ENCODE measurements at places on chromosomes 1 and 21. TPM values are rescaled to one million over a fixed set of nuclear protein-coding genes. Genes with fewer than 3 reads are reported as not detected.

GJA4 gene
- not detected for total RNA-seq

CYP4A11 gene
- total RNA-seq, result not detected

- no peak for DNase-seq
Measured at GRCh38 chr21:35547946-35548774, 499.1 kb upstream of the RUNX1 start.

DNA sequence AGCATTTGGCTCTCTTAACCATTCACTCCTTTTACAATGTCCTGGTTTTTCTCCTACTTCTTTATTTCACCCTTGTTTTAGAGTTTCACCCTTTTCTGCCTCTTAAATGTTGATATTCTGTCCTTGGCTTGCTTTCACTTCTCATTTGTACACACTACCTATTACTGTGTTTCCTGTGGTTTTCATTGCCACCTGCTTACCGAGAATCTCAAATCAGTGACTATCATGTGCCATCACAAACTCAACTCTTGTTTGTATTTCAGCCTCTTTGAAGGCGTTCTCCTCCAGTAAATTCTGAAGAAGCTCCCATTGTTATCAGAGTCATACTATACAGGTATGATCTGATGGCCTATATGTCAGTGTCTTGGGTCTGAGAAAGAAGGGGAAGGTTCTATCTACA, 65.7 kb downstream of the NPHS2 start:
- DNase-seq, result no peak

GRCh38 chr1:36859926-36860325, 174.4 kb downstream of the GRIK3 start:
- no peak for DNase-seq

GRCh38 chr1:198101716-198102453, 54.9 kb upstream of the NEK7 start:
- DNase-seq, result no peak

GRCh38 chr1:177219554-177220458, 49.0 kb downstream of the BRINP2 start:
- DNase-seq, result no peak

- peak; percentile 99 for DNase-seq
Measured at GRCh38 chr1:8040586-8040985, 14.5 kb upstream of the ERRFI1 start.

GRCh38 chr1:107450899-107451664, 310.2 kb downstream of the NTNG1 start:
- DNase-seq, result no peak

DNA sequence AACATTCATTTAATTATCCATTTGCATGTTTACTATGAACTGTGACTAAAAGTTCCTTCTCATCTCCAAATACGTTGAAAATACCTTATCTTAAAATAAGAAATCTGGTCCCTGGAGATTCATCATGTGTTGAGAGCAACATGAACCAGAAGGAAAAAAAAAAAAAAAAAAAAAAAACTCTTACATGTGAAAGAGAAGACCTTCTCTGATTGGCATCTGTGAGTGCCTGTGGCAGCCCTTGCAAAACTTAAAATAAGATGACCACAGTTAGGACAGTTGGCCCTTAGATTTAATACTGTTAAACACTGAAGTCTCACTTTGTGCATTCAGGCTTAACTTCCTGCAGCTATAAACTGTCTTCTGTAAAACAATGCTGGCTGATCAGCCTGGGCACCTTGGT, 1395.2 kb upstream of the ADGRL4 start:
- no peak for DNase-seq

DNA sequence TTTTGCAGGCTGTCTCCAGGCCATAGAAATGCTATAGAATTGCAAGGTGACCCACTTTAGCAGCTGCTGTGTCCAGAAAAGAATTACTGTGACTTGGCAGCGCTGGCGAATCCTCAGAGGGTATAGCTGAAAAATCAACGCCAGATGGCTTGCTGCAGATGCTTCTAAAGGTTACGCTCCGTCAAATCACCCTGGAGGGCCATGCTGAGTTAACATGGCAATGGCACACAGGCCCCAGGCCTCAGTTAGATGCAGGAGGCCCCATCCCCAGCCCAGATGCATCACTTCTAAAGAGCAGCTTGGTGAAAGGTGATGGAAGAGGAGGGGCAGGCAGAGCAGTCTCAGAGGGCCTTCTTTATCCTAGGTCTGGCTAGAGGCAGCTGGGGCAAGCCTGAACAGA, 18.0 kb downstream of the KIAA1614 start:
- DNase-seq, result no peak

DNA sequence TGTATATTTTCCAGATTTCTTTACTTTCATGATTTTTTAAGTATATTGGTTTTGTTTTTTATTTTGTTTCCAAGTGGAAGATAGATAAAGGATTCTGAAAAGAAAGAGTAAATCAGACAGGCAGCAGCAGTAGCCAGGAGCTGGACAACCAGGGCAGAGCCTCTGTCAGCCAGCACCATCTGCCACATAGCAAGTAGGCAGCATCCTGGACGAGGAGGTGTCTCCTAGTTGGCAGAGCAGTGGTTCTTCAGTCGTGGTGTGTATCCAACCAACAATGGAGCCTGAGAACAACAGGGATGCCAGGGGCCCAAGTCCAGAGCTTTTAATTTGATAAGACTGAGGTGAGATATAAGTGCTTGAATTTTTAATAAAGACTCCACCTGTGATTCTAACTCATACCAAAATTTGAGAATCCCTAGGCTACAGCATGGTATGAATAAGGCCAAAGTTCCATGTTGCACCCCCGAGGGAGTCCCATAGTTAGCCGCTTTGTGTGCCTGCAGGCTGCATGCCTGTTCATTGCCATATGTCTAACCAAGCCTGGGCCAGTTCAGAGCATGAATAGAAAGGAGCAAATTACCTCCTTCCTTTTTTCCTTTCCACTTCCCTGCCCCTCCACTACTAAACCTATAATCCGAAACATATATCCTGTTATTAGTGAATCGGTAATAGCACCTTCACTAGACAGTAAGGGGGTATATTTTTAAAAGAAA, 153.2 kb downstream of the NTNG1 start:
- DNase-seq, result no peak

DNA sequence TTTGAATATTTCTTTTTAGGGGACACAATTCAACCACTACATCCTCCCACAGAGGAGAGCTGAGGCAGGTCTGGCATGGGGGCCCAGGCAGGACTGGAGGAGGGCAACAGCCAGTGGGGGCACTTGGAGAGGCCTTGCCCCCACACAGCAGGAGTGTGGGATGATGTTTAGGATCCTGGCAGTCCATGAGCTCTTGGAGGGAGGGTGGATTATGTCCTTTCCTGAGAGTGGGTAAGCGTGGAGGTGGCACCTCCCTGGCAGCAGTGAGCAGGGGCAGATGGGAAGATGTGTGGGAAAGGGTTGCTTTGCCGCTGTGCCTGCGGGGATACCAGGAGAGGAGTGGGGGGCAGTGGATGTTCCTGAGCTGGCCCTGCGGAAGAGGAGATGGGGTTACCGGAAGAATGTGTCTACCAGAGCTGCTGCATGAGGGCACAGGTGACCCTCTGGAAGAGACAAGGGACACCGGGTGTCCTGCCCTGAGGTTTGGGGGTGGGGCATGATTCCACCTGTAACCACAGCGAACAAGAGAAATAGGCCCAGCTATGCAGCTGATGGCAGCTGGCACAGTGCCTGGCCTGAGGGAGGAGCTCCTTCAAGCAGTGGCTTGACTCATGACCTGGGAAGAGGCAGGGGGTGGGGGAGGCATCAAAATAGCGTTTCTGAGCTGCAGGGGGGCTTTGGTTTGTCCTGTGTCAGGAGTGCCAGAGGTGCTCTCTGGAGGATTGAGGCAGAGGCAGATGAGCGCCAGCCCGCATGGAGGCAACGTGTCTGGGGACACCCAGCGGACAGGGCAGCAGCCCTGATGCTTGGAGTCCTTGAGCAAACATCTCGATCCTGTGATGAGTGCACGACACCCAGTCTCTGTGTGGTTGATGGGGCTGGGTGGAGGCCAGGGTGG, 123.9 kb upstream of the TMPRSS2 start:
- DNase-seq, result peak; percentile 61

- no peak for DNase-seq
Measured at GRCh38 chr1:110494522-110495406, 24.2 kb downstream of the KCNA10 start.

DNA sequence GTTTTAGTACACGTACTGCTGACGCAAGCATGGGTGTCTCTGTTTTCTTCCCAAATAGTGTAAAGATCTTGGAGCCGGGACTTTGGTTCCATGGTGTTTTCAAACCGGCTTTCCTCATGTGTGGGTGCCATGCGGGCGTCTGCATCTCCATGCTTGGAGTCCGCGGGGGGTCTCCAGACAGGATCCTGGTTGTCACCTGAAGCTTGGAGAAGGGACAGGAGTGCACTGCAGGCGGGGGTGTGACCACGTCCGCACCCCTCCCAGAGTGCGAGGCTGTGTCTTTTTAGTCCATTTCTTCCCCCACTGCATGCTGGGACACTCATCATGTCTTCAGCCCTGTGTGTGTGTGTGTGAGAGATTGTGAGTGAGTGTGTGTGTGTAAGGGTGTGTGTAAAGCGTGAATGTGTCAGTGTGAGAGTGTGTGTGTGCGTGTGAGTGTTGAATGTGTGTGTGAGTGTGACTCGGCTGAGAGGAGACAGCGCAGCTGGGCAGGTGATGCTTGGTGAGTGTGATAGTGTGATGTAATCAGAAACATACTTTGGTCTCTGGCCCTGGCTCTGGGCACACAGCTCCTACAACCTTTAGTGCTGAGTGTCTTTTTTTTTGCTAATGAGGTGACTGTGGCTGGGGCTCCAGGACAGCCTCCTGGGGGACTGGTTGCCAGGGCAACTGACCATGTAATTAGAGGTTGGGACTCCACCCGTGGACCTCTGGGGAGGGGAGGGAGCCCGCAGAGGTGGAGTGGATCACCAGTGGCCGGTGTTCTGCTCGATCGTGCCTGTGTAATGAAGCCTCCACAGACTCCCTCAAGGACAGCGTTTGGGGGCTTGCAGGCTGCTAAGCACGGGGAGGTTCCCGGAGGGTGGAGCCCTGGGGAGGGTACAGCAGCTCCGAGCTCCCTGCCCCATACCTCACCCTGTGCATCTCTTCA, 55.1 kb downstream of the AGPAT3 start:
- DNase-seq, result no peak

Data from RPMI7951 (cell line).